ENCODE measurements at places on chromosomes 3 and 15.

DNA sequence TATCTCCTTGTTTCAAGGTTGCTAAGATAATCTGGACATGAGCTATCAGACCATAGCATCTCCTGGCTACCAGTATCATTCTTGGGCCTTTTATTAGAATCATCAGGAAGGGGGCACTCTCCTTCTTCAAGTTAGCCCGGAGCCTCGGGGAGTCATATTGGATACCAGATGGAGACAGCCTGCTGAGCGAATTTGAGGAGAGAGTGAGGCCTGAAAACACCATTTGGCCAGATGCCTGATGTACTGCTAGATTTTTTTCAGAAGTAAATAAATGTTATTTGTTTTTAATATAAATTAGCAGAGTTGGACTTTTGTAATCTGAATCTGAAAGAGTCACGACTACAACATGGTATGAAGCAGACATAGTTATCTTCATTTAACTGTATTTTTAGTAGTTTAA, 848.6 kb downstream of the IGSF11 start:
- DNase-seq, result no peak

GRCh38 chr15:96070636-96071035, 259.9 kb upstream of the NR2F2 start:
- DNase-seq, result no peak

DNA sequence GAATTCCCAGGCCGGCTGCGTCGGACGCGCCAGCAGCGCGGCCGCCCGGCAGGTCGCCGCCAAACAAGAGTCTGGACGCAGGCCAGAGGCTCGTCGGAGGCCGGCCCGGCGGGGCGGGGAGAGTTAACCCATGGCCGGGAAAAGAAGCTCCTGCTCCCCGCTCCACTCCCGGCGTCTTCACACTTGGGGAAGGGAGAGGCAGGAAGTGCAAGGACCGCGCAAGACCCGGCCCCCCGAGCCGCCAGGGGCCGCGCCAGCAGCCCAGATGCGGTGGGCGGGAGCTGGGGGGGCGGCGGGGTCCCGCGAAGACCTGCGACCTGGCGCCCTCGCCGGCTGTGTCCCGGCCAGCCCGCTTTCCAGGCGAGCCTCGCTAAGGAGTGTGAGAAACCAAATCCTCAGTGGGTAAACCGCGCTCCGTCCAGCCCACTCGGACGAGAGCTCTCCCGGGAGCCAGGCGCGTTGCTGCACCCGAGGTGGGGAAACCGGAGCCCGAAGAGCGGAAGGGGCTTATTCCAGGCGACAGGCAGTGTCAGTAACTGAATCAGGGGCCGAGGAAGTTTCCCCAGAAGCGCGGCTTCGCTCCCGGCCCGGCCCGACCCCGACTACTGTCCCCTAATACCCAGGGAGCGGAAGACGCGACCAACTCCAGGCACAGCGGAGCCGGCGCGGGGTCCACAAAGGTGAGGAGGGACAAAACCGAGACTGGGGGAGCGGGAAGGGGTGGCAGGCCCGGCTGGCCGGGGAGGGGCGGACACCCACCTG, 721 bp downstream of the ADAMTS7 start:
- DNase-seq, result peak; percentile 81

DNA sequence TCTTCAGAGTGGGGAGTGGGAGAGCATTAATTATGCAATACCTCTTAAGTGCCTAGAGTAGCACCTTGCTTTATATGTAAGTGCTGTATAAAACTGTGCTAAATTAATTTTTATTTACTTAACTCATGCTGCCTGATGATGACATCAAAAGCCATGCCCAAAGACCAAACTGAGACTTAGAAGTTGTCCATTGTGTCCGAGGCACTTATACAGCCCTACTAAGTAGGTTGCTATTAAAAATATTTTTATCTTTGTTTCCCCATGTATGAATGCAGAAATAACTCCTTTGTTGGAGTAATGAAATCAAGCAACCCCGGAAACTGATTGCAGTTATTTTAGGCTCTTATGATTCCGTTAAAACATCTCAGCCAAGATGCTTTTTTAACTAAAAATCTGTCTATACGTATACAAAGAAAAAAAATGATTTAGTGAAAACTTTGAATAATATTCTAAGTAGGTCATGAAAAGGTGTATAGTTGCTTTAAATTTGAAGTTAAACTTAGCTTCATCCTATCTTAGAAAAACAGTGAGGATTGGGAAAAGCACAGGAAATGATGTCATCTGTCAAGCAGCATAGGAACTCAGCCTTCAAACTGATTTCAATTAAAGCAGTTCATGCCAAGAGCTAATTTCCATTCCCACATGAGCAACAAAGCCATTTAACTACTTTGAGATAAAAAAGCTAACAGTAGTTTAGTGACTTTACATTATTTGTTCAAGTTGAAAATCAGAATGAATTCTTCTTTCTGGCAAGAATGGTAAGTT, 43.0 kb downstream of the FBN1 start:
- no peak for DNase-seq

- no peak for DNase-seq
These were observed 49.5 kb upstream of the MCF2L2 start for GRCh38 chr3:183477801-183478456.

DNA sequence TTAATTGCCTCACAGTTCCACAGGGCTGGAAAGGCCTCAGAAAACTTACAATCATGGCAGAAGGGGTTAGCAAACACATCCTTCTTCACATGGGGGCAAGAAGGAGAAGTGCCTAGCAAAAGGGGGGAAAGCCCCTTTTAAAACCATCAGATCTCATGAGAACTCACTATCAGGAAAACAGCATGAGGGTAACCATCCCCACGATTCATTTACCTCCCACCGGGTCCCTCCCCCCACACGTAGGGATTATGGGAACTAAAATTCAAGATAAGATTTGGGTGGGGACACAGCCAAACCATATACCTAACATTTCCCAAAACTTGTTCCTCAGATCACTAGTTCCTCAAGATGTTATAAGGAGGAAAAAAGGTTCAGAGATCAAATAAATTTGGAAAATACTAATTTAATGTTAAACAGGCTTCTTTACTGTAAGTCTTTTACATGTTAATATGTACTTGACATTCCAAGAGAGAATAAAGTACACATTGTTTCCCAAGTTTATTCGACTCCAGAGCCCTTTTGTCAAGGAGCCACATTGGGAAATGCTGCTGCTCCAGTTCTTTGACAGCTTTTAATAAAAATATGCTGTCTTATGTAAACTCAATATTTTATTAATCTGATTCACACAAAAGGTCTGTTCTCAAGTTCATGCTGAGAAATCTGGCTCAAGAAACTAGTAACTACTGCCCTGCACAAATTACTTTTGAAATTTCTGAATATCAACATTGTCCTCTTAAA, 17.8 kb downstream of the HERC1 start:
- DNase-seq, result no peak

GRCh38 chr3:124467980-124468902, 262.0 kb upstream of the UMPS start:
- peak; percentile 42 for DNase-seq

DNA sequence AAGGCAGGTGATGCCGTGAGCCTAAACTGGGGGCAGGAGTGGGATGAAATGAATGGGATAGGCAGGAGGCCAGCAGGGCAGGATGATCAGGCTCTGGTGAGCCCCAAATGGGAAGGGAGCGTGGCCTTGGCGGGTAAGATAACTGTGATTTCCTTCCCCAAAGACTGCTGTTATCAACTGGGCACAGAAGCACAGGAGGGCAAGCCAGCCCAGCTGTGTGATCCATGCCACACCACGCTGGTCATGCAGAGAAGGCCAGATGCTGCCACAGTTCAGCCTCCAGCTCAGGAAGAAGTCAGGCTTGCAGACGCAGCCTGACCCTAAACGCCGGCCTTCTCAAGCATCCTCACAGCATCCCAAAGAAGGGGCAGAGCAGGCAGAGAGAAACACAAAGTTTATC, 52.1 kb upstream of the GNB5 start:
- no peak for DNase-seq

DNA sequence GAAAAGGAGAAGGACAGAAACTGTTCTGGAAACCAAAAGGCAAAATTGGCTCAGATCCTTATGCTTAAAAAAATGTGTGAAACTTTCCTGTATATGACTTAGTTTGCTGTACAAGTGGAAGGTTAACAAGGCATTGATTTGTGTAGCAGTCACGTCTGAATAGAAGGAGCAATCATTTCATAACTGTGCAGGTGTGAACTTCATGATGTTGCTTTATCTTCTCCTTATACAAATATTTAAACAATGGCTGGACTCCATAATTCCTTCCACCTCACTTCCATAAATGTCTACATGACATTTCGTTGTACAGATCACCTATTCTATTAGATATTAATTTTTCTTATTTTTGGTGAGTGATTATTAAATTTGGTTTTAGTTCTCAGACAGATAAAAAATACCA, 382.7 kb upstream of the NPAP1 start:
- DNase-seq, result no peak
